Cortex of kidney (tissue), 1 donor: ENCODE measurements at places on chromosomes 7 and 10.

- DNase-seq: no peak
Measured at GRCh38 chr7:44308596-44309270, 16.7 kb downstream of the CAMK2B start.

GRCh38 chr7:11298220-11298619 lies 324.5 kb downstream of the PHF14 start:
- DNase-seq: no peak

GRCh38 chr7:6071406-6071805 lies 40.2 kb downstream of the ANKRD61 start:
- no peak for DNase-seq

GRCh38 chr7:158343526-158343925 lies 244.1 kb downstream of the PTPRN2 start:
- no peak for DNase-seq

DNA sequence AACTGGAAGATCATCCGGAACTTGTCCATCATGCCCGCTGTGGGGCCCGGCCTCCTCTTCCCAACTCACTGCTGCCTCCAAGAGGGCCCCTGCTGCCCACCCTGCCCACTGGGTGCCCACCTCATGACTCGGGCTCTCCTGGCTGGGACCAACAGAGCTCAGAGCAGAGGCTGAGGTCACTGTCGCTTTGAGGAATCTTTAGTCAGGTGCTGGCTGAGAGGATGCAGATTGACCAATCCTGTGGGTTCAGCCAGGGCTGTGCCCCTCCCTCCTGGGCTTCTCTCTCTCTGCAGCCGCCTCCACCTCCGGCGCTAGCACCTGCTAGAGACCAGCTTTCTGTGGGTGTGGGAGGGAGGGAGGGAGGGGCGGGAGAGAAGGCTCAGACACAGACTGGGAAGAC lies at the start of gene CALHM1:
Gene CALHM1, minus strand, starts transcription at position 181 of the 400 bp plus-strand sequence. Its CDS starts 149 bp downstream, at position 32.
- DNase-seq: no peak

- no peak for DNase-seq
Measured at GRCh38 chr7:37336259-37336658, 112.4 kb downstream of the ELMO1 start.

DNA sequence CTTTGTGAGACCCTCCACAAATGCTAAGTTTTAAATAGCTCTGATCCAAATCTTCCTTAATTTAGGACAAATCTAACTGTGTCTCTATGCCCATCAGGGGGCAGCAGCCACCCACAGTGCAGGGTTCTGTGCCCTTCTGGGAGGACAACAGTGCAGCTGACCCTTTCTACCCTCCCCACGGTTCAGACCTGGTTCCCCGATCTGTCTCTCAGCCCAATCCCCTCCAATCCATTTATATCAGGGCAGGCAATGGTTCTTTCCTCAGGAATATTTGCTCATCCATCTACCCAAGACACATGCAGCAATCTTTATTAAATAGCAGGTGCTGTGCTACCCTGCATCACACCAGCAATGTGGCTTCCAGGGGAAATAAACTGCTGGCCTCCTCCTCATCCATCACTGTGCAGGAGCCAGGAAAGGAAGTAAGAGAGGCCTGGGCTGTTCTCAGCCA lies 4.0 kb upstream of the RBM28 start:
- no peak for DNase-seq

GRCh38 chr10:34996843-34997242 lies 93.3 kb downstream of the CUL2 start:
- DNase-seq: no peak

DNA sequence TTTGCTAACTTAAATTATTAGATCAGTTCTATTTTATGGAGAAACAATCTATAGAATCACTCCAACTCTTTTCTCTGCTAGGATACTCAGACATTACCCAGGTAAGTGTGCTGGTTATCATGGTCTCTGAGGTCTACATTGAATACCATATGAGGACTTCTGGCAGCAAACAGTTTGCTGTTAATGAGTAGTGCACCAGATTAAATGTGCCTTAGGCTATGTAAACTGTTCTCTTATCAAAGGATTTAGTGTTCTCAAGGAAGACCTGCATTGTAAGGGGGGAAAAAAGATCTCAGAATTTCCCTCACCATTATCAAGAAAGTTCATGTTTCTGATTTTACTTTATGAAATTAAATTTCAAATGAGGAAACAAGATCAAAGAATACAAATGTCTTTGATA lies 107.5 kb downstream of the ITGB8 start:
- DNase-seq: no peak

GRCh38 chr7:128939075-128939860 lies 1.5 kb downstream of the IRF5 start:
- DNase-seq: no peak

DNA sequence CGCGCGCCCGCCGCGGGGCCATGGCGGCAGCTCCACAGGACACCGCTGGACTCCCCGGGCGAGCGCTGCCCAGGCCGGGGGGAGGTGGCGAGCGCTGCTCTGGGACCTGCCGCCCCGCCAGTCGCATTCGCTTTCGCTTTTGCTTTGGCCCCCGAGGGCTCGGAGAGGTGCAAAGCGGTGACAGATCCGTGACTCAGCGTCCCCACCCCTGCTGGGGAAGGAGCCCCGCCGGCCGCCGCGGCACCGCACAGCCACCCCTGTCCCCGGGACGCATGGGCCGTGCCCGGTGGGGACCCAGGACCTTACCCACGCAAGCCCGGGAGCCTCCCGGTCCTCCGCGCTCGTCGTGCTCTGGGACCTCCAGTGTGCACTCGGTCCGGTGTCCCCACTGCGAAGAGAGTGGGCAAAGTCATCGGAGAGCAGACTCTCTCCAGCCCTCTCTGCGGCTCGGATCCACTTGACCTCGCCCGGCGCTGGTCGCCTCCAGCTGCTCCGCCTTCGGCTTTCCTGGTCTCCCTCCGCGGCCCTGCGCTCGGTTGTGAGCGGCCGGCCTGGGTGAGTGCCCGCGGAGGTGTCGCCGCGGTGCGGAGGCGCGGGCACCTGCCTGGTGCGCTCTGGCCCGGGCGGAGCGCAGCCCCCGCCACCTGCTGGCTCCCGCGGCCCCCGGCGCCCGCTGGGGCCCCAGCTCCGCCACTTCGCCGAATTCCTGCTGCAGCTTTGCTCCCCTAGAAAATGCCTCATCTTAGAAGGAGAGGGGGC lies at the start of gene IL15RA:
Gene IL15RA, minus strand, starts transcription at position 73 of the 759 bp plus-strand sequence. Its CDS starts 51 bp downstream, at position 22.
- no peak for DNase-seq

DNA sequence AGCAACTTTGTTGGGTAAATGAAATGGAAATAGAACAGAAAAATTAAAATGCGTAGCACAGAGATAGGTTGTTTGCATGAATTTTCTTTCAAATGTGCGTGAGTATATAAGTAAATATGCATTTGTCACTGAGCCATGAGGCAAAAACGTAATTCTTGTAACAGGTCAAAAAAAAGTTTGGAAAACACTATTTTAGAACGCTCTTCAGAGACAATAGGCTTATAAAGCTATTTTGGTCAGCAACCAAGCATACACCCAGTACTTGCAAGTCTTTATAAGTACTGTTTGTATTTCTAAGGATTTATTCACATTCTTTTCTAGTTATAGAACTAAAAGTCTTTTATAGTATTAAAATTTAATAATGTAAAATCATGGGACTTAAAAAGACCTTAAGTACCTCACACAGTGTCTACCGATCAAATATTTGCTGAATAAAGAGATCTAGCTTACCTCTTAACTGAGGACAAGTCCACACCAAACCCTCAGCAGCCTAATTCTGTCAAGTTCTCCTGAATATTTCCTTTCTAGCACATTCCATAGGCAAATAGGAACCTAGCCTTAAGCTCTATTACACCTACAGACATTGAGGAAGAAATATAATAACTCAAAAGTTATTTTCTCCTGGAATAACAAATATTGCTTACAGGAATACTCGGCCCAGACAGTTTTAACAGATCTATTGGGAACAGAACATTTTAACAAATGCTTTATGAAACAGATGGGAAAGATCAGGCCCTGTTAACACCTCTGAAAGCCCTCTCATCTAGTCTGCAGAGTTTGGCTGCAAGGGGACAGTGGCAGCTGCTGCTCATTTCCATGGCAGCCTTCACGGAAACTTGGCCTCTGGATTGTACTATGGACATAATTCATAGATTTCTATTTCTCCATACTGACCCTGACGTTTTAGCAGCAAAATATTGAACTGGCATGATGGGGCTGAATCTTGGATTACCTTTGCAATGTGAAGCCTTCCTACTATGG lies 8.8 kb downstream of the CRPPA start:
- no peak for DNase-seq

GRCh38 chr10:110398419-110399105 lies 93.8 kb upstream of the SMNDC1 start:
- no peak for DNase-seq

- DNase-seq: no peak
Measured at GRCh38 chr7:76395965-76396726, 13.4 kb downstream of the SSC4D start.
